ENCODE measurements at places on chromosomes 5 and 9.

GRCh38 chr9:5988265-5988664 is 27.2 kb downstream of the RANBP6 start:
- no peak for DNase-seq

DNA sequence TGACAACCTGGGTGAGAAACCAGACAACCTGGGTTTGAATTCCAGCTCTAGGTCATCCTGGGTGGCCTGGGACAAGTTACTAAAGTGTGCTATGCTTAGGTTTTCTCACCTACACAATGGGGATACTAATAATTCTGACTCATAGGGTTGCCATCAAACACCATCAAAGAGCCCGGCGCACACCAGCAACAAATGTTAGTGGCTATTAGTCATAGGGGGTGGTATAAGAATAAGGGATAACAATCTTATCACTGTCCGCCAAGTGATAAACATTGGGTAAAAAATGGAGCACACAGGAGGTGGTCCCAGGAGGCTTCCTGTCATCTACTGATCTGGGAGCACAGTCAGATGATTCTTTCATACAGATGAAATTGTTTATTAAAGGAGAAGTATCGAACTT is 61.4 kb upstream of the AFAP1L1 start:
- DNase-seq, result no peak

GRCh38 chr5:53431665-53432064 is 48.8 kb upstream of the FST start:
- no peak for DNase-seq

DNA sequence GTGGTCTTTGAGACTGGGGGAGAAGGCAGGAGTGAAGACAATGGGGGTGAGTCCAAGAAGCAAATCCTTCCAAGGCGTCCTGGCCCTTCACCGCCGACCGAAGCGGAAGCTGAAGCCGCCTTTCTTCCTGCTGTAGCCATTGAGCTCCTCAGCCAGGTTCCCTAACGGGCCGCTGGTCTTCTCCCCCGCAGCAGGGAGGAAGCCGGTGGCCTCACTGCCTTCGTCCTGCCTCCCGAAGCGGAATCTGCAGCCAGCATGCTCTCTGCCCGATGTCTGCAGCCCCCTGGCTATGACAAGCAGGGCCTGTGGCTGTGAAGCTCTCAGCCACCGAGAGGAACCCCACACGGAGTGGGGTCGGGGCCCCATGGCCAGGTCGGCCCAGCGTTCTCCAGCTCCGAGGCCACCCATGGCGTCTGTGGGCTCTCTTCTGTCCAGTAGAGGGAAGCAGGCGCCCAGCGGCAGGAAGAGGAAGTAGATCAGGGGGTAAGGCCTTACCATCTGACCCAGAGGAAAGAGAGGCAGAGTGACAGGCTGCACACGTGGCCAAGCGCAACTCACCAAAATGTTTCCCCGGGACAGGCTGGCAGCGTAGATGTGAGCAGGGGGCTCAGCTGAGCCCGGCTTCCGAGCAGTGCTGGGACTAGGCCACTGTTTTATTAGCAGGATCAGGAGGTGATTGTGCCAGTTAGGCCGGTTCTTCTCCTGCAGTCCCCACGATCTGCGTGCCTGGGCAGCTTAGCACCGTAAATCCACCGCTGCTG is 3.1 kb downstream of the QRFP start:
- DNase-seq, result no peak

All from NCI-H2081 (cell line).